Activated CD4-positive, alpha-beta T cell treated with anti-CD3 and anti-CD28 coated beads, Interleukin-2, amount 50 U/mL, for 1 hour (primary cell): ENCODE measurements at places on chromosomes 1 and 21.

- no peak for DNase-seq
Measured at GRCh38 chr1:209391792-209392191, 191.7 kb upstream of the CAMK1G start.

DNA sequence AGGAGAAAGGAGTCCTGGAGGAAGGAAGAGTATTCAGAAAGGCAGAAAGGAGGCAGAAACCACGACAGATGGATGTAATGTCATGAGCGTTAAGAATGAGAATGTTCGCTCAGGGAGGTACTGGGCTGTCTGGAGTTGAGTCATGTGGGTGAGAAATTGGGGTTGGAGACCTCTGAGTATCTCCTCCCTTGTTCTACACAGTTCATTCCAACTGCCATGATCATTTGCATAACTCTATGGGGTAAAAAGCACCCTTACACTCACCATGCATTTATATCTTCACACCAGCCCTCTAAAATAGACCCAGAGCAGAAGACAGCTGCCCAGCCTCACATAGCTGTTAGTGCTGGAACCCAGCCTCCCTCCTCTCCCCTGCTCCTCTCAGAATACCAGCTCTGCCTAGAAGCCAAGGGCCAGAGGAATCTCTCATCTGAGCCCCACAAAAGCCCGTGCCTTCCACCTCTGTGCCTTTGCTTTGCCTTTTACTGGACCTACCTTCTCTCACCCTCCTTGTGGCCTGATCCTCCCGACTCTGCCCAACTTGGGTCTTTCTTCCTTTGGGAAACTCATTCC, 85.2 kb downstream of the BEND5 start:
- DNase-seq: no peak

- no peak for DNase-seq
Measured at GRCh38 chr1:218139761-218140160, 145.3 kb upstream of the RRP15 start.

- DNase-seq: peak; percentile 4
Measured at GRCh38 chr1:41242342-41243078, 404 bp upstream of the SCMH1 start.

GRCh38 chr1:167722152-167722869, 529 bp downstream of the MPZL1 start:
- peak; percentile 9 for DNase-seq

DNA sequence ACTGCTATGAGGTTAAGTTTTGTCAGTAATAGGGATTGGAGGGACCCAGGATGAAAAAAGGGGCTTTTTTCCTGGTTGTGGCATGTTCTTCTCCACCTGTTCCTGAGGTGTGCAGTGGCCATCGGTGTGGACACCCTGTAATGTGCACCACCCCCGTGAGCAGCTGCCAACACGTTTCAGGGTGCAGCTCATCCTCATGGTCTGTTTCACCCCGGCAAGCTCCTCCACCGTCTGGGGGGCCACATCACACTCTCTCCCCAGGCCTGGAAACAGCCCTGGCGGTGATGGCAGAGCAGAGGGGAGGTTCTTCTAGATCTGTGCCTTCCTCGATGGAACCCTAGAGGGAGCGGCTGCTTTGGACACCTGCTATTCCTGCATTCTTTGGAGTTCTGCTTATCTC, 435.4 kb downstream of the MATN1 start:
- DNase-seq: no peak
